ENCODE measurements at places on chromosomes 13 and 19.

DNA sequence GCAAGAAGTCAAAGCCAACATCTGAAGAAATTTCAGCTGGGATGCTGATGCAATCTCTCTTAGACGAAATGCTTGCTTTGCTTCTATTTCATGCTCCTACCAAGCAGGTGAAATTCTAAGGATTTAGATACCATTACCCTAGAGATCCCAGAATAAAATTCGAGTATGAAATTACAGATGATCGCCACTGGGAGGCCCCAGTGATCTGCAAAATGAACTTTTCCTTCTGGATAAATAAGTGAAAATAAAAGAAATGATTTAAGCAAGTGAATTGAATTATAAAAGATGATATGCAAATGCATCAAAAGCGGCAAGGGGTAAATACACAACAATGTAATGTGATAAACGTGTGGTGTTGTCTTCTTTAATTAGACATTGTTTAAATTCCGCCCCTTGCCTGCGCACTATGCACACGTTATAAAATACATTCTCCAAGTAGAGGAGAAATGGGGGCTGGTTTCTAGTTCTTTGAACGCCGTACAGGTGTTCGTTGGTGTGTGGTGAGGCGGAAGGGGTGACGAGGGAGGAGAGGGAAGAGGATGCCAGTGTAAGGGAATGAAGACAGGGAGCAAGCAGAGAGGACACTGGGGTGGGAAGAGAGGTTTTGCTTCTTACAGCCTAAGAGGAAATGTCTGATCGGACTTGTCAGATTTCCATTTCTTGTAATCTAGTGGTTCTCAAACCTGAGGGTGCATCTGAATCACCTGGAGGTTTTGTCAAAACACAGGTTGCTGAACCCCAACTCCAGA lies 58.0 kb downstream of the ERCC5 start:
- DNase-seq: no peak

DNA sequence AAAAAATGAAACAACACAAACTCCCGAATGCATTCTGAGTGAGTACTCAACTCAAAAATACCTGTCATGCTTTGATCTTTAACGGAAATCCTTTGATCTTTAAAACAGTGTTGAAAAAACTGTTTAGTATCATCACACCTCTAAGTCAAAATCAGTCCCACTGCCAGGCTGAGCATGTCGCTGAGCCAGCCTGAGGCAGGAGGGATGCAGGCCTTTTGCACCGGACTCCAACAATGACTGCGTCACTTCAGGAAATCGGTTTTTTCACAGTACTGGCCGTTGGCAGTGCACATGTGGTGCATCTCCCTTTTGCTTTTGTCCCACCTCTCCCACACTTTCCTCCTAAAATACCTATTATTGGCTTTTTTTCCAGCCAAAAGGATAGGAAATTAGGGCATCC lies 78.2 kb downstream of the SHISA2 start:
- DNase-seq: no peak

- DNase-seq: no peak
These were observed 30.0 kb upstream of the NCCRP1 start for GRCh38 chr19:39166571-39167391.

GRCh38 chr19:13262450-13262849 lies 112.2 kb downstream of the IER2 start:
- DNase-seq: no peak

DNA sequence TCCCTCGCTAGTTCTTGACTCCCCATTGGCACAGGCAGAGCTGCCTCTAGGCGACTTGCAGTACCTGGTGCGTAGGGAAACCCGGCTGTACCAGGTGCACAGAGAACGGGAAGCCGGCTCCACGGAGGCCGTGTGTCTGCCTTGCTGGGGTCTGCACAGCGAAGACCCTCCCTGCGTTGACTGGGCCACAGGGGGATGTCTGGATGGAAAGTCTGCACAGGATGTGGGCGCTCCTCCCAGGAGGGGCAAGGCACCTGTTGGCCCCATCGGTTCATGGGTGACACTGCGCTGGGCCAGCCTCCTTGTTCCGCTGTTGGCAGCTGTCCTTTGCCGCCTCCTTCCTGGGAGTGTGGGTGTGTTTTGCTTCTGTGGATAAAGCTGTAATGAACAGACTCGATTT lies 138.3 kb downstream of the TEX29 start:
- no peak for DNase-seq

DNA sequence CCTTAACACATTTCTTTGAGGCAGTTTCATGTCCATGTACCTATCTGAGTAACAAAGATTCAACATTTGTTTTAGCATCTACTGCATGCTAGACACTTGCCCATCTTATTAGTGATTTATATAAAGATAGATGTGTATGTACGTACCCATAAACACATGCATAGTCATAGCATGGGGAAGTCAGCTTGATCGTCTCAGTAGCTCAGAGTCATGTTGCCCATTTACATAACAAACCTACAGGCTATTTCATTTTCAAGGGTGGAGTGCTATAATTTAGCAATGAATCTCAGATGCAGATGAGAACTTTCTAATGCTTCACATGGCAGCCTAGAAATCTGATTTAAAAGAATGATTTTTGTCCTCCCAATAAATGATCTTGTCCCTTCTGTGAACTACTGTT lies 23.5 kb downstream of the FLT1 start:
- no peak for DNase-seq

- DNase-seq: no peak
These were observed 14.1 kb upstream of the C19orf33 start for GRCh38 chr19:38289955-38290354.

- DNase-seq: no peak
These were observed 611 bp upstream of the LRFN1 start for GRCh38 chr19:39321117-39321831.

DNA sequence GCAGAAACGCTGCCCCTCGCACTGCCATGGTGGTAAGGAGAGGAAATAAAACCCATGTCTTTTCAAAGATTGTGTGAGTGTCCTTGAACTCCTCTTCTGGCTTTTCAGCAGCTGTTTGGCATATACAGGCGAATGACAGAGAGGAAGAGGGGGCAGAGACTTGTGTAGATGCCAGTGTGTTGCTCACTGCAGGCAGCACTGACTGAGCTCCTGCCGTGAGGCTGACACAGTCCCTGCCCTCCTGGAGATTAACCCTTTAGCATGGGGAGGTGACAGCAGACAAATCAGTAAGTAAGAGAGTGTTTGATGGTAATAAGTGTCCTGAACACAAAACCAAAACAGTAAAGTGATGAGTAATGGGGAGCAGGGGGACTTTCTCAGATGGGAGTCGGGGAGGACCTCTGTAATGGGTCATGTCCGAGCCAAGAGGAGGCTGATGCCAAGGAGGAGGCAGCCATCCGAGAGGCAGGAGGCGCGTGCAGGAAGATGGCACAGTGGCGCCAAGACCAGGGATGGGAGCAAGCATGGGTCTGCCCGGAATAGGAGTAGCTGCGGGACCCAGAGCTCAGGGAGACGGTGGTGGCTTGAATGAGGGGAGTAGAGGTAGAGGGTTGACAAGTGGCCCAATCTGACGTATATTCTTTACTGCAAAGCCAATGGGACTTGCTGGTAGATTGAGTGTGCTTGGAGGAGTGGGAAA lies 182.2 kb downstream of the FOXO1 start:
- no peak for DNase-seq

DNA sequence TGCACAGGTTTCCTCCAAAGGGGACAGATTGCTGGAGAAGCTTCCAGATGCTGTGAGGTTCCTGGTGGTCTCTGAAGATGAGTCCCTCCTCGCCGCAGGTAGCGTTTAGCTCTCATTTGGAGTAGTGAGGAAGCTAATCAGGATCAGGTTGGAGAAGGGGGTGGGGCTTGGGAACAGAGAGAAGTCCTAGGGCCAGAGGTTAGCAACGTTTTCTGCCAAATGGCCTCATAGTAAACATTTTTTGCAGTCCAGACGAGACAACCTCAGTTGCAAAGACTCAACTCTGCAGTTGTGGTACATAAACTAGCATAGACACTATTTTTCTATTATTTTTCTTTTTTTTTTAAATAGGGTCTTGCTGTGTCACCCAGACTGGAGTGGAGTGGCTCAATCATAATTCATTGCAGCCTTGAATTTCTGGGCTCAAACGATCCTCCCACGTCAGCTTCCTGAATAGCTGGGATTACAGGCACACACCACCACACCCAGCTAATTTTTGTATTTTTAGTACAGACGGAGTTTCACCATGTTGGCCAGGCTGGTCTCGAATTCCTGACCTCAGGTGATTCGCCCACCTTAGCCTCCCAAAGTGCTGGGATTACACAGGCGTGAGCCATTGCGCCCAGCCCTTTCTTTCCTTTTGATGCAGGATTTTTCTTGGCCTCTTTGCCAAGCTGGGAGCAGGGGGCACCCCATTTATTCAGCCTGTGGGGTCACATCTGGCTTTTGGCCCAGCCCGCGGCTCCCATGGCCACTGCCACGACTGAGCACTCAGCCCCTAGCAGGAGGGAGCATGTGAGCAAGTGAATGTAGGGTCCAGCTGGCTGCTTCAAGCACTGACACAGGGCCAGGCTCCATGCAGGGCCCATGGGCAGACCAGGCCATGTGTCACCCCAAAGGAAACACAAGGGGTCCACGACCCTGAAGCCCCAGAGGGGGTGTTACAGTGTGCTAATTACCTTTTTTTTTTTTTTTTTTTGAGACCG lies 34.4 kb upstream of the SIN3B start:
- no peak for DNase-seq

Data from NCI-H1048 (cell line).